ENCODE measurements at places on chromosomes 5 and 9.

DNA sequence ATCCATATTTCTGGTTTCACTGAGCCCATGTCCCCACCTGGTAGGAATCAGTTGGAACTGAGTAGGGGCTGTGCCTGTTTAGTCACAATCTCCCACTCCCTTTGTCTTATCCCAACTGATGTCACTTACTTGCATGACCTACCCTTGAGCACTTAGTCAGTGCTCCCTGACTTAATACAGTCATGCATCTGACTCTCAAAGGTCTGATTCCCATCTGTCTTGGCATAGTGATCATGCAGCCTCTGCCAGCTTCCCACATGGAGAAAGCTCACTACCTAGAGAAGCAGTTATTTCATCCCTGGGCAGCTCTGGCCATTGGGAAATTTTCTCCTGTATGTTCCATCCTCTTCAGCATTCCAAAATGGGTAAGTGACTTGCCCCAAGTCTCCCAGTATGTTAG lies 24.8 kb downstream of the ABLIM3 start:
- DNase-seq = no peak

DNA sequence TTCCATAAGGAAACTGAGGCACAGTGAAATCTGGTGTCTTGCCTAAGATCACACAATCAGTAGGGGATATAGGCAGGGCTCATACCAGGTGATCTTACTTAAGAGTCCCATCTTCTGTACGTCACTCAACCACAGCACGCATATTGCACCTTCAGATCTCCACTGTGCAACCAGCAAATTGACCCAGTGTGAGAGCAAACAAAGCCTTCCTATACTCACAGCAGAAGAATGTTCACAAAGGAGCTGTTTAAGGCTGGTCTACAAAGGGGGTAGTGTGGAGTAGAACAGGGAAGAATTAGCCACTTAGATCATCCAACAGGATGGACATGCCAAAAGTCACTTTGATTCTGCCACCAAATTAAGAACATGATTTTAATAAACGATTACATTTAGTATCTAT lies 305.9 kb downstream of the SLIT3 start:
- no peak for DNase-seq

DNA sequence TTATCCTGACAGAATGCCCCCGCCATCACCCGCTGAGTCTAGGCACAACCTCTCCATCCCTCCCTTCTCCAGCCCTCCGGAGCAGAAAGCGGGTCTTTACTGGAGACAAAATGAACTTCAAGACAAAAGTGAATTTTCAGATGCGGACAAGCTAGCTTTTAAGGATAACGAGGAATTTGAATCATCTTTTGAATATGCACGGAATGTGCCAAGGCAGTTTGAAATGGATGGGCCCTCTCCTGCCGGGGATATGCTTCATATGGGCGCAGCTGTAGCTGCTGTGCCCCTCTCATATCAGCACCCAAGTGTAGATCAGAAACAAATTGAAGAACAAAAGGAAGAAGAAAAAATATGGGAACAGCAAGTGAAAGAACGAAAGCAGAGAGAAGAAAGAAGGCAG lies 37.5 kb downstream of the CPLANE1 start:
- no peak for DNase-seq

DNA sequence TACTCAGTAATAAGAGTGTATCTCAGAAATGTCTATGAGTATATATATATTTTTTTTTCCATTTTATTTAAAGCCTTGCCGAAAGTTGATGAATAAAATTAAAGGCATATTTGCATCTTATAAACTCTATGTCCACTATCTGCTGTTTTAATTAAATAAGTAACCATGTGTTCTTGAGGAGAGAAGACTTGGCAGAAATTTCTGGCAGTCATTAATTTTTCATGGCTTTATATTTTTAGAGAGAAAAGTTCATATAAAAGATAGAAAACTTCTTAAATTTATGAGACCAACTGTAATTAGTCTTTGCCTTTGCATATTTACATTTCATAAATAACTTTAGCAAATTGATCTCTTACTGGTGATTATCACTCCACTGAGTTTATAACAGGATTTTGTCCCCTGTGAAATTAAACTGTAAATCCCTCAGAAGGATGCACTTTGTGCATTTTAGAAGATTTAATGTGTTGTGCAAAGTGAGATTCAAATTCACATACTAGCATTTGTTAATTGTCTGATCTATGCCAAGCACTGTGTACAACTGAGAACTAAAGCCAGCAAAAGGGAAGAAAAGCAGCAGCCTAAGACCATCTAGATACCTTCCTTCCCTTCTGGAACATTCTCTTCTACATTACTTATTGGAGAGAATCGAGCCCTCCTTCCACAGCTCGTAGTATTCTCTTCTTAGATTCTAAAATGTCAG lies 108.7 kb downstream of the SNCAIP start:
- DNase-seq = no peak

DNA sequence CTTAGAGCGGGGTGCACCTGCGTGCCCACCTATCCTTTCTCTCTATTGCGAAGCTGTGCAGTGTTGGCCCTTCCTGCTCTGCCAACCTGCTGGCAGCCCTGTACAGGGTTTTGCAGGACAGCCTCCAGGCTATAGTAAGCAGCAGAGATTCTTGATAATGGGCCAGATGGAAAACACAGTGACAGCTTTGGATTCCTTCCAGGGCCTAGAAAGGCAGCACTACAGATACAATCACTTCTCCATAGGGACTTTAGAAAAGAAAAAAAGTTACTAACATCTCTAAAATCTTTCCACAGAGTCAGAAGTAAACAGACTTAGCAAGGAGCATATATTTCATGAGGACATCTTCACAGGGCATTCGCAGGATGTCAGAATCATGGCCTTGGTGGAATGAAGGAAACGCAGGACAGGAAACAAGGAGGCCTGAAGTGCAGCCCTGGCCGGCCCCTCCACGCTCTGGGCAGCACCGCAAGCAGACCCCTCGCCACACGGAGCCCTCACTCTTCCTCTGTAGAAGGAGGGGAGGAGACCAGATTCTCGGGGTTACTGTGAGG lies 172.1 kb upstream of the GAS1 start:
- no peak for DNase-seq

- DNase-seq = no peak
Observed at GRCh38 chr5:20224046-20224445, 236.0 kb upstream of the CDH18 start.

DNA sequence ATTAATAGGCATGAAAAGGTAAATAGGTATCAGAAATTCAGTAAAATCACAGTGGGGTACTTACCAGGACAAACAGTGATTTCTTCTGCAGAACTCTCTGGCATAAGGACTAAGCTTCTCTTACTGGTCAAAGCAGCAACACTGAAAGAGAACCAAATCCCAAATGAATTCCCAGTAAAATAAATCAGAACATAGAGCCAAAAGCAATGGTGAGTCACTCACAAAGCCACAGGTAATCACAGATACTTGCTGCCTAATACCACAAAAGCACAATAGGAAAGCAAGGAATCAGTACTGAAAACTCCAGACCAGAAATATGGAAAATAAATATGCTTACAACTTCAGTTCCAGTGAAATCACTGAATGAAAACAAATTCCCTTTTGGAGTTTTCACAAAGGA lies 50.7 kb downstream of the UIMC1 start:
- no peak for DNase-seq

DNA sequence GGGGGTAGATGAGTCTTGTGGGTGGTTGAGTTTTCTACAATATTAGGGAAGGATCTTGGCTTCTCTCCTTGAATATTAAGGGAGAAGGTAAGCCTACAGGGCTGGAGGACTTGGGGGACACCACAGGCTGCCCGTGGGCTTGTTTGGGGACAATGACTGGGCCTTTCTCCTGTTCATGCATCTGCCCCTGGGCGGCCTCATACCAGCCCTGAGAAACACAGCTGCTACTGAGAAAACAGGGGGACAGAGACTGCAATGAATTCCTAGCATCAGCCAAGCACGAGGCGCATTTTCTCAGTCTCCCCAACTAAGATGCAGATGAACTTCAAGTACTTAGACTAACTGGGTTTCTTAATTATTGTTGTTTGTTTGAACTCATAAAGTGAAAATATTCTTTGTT lies 24.6 kb downstream of the C5orf58 start:
- DNase-seq = no peak

- DNase-seq = no peak
Observed at GRCh38 chr5:65674749-65675148, 47.2 kb downstream of the SGTB start.

All from NCI-H345 (cell line).